Hematopoietic multipotent progenitor cell treated with erythropoietin and hydrocortisone succinate and interleukin-3 and kit ligand, for 8 days (in vitro differentiated cells): ENCODE measurements at places on chromosomes 12 and 14.

- DNase-seq: no peak
Observed at GRCh38 chr14:96752125-96752524, 45.1 kb upstream of the VRK1 start.

DNA sequence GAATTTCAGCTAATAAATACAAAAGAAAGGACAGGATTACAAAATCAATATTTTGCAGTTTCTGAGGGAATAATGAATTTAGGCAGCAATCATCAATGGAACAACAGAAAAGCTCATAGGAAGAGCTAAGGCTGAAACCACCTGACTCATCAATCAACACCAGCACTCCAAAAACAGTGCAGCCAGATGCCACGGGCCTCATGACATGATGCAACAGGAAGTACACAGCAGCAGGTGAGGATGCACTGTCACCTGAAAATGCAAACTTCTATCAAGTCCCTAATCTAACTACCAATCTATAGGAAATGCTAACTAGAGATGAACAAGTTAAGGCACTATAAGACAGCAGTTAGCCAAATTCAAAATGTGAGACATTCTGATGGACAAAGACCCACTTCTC is 21.7 kb downstream of the GNS start:
- DNase-seq: no peak

DNA sequence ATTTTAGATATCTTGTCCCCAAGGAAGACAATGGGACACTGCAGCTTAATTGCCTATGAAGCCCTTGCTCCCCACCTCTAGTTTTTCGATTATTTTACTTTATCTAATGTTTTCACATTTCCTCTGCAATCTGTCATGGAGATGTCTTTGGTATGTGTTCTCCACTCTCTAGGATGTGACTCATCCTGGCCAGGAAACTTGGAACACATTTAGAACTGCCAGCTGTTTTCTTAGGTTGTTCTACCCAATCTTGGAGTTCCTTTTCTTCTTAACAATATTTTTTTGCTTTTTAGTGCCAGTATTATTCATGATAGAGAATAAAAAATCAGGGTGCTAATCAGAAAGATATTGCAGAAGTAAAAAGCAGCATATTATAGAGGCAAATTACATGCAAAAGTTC is 101.7 kb upstream of the CLEC14A start:
- no peak for DNase-seq

- no peak for DNase-seq
Observed at GRCh38 chr14:102731871-102732800, 45.1 kb upstream of the TRAF3 start.

DNA sequence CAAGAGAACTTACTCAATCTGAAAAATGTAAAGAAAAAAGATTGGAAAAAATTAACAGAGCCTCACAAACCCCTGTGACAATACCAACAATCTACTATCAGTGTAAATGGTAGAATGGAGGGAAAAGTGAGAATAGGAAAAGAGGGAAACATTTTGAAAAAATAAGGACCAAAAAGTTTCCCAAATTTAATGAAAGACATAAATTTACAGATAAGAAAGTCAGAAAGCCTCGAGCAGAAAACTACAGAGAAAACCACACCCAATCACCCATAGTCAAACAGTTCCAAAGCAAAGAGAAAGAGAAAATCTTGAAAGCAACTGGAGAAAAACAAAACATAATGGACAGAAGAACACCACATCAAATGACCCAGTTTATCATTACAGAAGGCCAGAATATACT is 142.7 kb upstream of the DIO3 start:
- no peak for DNase-seq

- DNase-seq: no peak
Observed at GRCh38 chr12:21001778-21002177, 129.2 kb upstream of the SLCO1B1 start.

- no peak for DNase-seq
Observed at GRCh38 chr12:96210376-96211055, 16.3 kb downstream of the ELK3 start.
